ENCODE measurements at places on chromosomes 6 and 20.

DNA sequence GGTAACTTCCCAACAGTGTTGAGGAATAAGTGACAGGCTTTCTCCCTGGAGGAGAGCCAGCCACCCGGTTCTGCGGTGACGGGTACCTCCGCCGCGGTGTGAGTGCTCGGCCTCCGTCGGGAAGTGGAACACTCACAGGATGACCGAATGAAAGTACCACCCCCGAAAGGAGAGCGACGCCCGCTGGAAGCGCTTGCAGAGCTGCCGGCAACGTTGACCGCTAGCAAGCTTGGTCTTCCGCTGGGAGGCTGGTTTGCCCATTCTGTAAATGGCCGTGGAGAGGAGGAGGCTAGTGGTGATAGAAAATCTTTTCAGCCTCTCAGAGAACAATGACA is 614 bp upstream of the TMEM242 start:
- DNase-seq = peak; percentile 65

- DNase-seq = no peak
Measured at GRCh38 chr6:35043381-35044130, 97.6 kb downstream of the TCP11 start.

- DNase-seq = no peak
Measured at GRCh38 chr6:143575901-143576426, 64.4 kb upstream of the FUCA2 start.

GRCh38 chr6:127385668-127386430 is 42.4 kb upstream of the ECHDC1 start:
- no peak for DNase-seq

DNA sequence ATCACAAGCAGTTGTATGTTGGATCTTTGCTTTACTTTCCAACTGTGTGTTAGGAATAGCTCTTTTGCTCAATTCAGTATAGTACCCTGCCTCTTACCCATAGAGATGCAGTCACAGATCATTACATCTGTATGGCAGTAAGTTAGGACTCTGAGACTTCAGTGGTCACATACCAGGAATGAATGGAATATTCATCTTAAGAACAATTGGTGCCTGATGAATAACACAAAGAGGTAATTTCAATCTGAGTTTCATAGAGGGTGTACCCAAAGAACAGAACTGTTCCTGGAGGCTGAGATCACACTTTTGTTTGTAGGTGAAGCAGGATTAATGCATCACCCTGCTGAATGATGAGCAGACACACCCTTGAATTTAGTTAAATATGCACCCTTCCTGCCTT is 28.7 kb upstream of the KIF13A start:
- no peak for DNase-seq

DNA sequence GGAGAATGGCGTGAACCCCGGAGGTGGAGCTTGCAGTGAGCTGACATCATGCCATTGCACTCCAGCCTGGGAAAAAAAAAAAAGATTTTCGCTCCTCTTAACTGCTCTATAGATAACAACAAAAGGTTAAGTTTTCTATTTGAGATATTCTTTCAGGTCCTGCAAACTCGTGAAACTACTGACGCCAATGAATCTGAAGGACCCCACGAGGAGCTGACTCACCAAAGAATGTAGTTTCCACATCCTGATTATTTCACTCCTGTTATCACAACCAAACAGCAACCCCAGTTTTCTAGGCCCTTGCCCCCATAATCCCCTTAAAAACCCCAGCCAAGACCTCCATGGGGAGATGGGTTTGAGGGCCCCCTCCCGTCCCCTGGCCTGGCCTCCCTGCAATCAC is 58.7 kb downstream of the OTOR start:
- no peak for DNase-seq

DNA sequence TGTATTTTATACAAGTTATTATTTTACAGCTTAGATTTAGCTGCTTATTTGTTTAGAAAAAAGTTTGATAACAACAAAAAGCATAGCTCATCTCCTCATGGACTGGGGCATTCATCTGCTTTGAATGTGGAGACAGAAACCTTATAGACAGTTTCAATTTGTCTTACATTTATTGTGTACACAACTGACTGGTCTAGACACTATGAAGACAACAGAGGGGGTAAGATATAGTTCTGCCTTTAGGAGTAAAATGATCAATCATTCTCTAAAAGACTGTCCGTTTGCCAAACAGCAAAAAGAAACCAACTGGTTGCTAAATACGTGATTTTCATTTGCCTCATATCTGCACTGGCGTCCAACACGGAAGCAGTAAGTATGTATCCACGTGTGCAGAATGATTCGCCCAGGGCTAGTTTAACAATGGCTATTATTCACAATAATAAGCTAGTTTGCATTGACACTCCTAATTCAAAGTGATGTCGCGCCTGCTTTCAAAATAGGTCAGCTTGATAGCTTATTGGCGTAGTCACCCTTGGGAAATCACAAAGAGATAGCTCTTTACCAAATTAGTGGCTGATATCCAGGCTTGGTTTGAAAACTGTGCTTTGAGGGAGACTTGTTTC is 153.6 kb downstream of the BMP2 start:
- DNase-seq = no peak

DNA sequence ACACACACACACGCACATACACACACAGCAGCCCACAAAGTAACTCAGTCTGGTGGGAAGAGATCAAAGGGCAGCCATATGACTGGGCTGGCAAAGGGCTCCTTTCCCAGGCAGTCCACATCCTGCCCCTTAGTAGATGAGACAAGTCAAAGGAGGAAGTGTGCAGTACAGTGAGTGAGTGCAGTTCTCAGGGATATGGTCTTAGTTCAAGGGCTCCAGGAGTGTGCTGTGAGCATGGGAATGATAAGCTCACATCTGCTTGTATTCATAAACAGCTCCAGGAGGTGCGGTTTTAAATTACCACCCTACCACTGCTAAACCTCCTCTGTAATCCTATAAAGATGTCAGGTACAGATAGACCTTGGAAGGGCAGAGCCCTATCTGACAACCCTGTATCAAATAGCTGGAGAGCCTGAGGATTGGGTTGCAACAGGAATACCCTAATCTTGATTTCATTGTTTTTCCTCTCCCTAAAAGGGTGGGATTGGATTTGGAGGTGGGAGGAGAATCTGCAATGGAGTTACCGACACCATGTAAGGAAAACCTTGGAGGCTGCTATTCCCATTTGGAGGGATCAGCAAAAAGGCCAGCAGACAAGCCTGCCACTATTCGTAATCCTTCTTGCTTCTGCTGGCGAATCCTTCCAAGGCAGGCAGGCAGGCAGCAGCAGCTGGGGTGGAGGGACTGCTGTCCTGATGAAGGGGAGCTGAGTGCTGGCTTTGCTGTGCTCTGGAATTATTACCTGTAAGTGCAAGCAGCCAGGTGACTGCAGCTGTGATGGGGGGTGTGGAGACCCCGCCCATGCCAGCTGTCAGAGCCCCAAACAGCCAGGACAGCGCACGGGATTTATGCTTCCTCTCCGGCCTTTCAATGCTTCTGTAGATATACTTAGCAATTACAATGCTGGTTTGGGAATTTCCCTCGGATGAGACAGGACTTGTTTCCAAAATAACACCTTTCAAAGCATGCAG is 342.7 kb downstream of the PRL start:
- peak; percentile 64 for DNase-seq

GRCh38 chr6:132713352-132714134 is at the start of gene VNN1:
Gene VNN1 (minus strand): TSS chr6:132714055. CDS start chr6:132714035, 20 bp downstream.
- no peak for DNase-seq

DNA sequence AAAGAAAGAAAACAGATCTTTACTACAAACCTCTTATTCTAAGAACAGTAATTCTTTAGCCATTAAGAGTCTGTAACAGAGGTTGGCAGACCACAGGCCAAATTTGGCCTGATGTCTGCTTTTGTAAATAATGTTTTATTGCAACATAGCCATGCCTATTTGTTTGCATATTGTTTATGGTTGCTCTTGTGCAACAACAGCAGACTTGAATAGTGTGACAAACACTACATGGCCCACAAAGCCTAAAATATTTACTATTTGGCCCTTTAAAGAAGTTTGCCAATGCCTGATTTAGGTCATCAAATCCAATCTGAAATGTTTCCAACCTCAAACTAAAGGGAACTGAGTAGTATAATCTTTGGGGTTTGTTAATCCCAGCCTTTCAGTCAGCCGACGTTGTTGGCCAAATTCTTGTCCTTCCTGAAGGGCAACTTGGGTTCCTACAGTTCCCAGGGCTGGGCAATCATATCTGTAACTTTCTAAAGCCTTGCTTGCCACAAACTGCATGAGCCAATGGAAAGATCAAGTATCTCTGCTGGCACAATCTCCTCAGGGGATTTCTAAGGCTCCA is 33.9 kb upstream of the TBC1D20 start:
- DNase-seq = no peak

DNA sequence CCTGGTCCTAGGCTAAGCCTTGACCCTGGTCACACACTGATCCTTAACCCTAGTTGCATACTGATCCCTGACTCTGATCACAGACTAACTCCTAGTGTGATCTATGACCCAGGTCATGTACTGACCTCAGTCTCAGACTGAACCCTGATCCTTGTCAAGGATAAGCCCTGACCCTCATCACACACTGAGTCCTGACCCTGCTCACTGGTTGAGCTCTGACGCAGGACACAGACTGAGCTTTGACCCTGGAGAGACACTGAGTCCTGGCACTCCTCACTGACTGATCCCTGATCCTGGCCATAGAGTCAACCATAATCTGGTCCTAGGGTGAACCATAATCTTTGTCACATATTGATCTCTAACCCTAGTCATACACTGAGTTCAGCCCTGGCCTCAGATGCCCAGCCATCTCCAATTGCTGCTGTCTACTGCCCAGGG is 37.9 kb downstream of the KCNB1 start:
- DNase-seq = no peak

- no peak for DNase-seq
Measured at GRCh38 chr6:153172815-153173214, 41.7 kb upstream of the RGS17 start.

GRCh38 chr20:49610691-49611538 is 43.0 kb upstream of the PTGIS start:
- peak; percentile 92 for DNase-seq

GRCh38 chr6:154960299-154960843 is 34.7 kb upstream of the TIAM2 start:
- no peak for DNase-seq

GRCh38 chr20:43558412-43559146 is at the start of gene SGK2:
Gene SGK2 (plus strand): TSS chr20:43559027. CDS start chr20:43566496, 7,469 bp downstream.
- peak; percentile 77 for DNase-seq

- no peak for DNase-seq
Measured at GRCh38 chr20:53534037-53534436, 59.6 kb downstream of the ZNF217 start.

DNA sequence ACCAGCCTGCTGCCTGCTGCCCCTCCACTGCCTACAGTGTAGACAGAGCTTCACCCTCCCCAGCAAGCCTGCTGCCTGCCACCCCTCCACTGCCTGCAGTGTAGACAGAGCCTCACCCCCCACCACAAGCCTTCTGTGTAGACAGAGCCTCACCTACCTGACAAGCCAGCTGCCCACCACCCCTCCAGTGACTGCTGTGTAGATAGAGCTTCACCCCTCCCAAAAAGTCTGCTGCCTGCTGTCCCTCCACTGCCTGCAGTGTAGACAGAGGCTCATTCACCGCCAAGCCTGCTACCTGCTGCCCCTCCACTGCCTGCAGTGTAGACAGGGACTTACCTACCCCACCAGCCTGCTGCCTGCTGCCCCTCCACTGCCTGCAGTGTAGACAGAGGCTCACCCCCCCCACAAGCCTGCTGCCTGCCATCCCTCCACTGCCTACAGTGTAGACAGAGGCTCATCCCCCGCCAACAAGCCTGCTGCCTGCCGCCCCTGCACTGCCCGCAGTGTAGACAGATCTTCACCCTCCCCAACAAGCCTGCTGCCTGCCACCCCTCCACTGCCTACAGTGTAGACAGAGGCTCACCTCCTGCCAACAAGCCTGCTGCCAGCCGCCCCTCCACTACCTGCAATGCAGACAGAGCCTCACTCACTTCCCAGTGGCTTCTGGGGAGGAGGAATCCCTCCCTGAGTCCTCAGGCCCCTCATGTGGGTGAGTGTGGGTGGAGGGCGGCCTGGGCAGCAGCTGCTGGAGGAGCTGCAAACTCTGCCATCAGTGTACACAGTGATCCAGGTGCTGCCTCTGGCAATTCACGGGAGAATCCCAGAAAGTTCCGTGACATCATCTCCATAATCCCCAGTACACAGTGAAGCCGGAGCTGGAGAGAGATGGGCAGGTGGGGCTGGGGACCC is 140.9 kb downstream of the DLL1 start:
- no peak for DNase-seq

- peak; percentile 62 for DNase-seq
Measured at GRCh38 chr6:34305982-34306708, 57.3 kb upstream of the SMIM29 start.

GRCh38 chr6:47525330-47526057 is 47.9 kb downstream of the CD2AP start:
- DNase-seq = no peak

DNA sequence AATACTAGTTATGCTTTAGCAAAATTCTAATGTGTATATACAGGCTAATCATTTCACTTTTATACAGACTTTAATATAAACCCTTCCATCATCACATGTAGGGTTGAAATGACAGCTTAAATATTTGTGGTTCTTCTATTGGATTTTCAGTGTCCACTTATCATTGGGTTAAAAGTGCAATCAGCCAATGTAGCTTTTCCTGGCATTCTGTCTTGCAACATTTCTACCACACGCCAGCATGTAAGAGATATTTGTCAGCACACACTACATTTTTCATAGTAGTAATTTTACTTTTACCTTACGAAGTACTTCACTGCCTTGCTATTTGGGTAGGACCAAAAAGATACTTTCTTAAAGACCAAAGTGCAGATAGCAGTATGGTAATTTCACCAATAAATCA is 252.0 kb downstream of the TBX18 start:
- no peak for DNase-seq

- no peak for DNase-seq
Measured at GRCh38 chr20:17624551-17625245, 54.8 kb downstream of the DSTN start.

DNA sequence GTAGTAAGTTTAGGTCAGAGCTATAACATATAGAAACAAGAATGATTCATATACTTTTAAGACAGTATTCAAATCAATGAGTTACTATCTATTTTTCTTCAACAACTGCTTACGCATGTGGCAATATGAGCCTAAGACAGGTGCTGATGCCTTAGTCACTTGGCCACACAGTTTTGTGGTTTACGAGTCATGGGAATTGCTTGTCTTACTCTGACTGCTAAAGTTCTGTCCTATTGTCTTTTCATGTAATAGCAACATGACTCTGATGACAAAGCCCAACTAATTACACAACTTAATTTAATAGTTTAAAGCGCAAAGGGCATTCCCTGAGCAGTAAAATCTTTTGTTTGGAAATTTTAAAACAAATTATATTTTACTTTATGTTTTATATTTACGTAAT is 159.3 kb upstream of the CENPW start:
- DNase-seq = peak; percentile 33

All from K562 (cell line).